Subcutaneous preadipocyte (primary cell): ENCODE measurements at places on chromosomes 12 and 14. TPM values are rescaled to one million over a fixed set of nuclear protein-coding genes. Genes with fewer than 3 reads are reported as not detected.

RTL1 gene
- total RNA-seq: not detected in 2 replicates

JPH4 gene
- total RNA-seq: not detected in 2 replicates

FZD10 gene
- 1.1 TPM in 1 of 2 replicates, not detected in the other for total RNA-seq

CALCOCO1 gene
- total RNA-seq: 50.2 and 73.1 TPM in 2 replicates

INHBC gene
- total RNA-seq: under 0.01 TPM in 1 of 2 replicates, not detected in the other
